PC-9 (cell line): ENCODE measurements at places on chromosomes 12 and 14. TPM values are rescaled to one million over a fixed set of nuclear protein-coding genes. Genes with fewer than 3 reads are reported as not detected.

- peak overlapping the region; percentile 99; the same call in 1 of the 2 replicates for H3K4me3 ChIP-seq
- H3K36me3 ChIP-seq, result 0 out of 2 replicates have a peak, but pooled peaks cover 5% of the 10 kb centered on the region
- H3K4me1 ChIP-seq, result peaks cover 9% of the 10 kb centered on the region; the same call in 1 of the 2 replicates
- no peak for DNase-seq
Measured at GRCh38 chr14:75662966-75663365, 1.9 kb downstream of the TTLL5 start.

- no peaks in the 10 kb centered on the region for H3K27me3 ChIP-seq
- DNase-seq, result no peak
- H3K36me3 ChIP-seq, result peaks cover 19% of the 10 kb centered on the region; the same call in 1 of the 2 replicates
- H3K4me3 ChIP-seq, result no peak overlapping the region
- H3K4me1 ChIP-seq, result no peaks in the 10 kb centered on the region
- no peak overlapping the region for H3K27ac ChIP-seq
Measured at GRCh38 chr14:50726372-50727107, 58.4 kb upstream of the SAV1 start.

DNA sequence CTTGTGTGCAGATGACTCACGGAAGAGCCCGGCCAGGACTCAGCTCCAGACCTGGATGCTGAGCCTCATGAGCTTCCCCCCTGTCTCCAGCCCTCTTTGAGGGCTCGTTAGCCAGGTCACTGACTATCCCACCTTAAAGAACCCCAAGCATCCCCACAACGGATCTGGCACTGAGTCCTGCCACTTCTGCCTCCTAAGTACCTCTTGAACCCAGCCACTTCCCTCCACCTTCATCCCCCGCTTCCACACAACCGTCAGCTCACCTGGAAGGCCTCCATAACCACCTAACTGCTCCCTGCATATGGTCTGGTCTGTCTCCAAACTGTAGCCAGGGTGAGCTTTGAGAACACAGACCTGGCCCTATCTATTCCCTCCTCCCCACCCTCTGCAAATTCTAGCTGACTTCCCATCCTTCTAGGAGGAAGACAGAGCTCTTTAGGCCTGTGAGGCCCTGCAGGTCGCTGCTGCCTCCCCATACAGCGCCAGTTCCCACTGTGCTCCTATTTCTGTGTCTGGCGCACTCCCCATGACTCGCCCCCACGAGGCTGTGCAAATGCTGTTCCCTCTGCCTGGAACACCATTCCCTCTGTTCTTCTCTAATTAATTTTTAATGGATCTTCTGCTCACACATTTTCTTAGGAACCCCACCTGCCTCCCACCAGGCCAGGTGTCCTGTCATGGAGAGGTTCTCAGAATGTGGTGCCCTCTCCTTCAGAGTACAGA is 2.9 kb upstream of the HSP90AA1 start:
- H3K27ac ChIP-seq, result no peak overlapping the region
- H3K4me3 ChIP-seq, result no peak overlapping the region
- H3K4me1 ChIP-seq, result peaks cover 15% of the 10 kb centered on the region
- DNase-seq, result no peak
- H3K27me3 ChIP-seq, result no peaks in the 10 kb centered on the region
- H3K36me3 ChIP-seq, result peaks cover 15% of the 10 kb centered on the region

GRCh38 chr14:106287506-106287905 is 761.1 kb downstream of the TMEM121 start:
- no peaks in the 10 kb centered on the region for H3K4me1 ChIP-seq
- no peak overlapping the region for H3K27ac ChIP-seq
- no peak overlapping the region for H3K4me3 ChIP-seq
- 0 out of 2 replicates have a peak, but pooled peaks cover 4% of the 10 kb centered on the region for H3K27me3 ChIP-seq
- no peaks in the 10 kb centered on the region for H3K36me3 ChIP-seq
- DNase-seq, result no peak

- no peak overlapping the region for H3K4me3 ChIP-seq
- H3K27me3 ChIP-seq, result no peaks in the 10 kb centered on the region
- DNase-seq, result no peak
- no peaks in the 10 kb centered on the region for H3K4me1 ChIP-seq
- H3K27ac ChIP-seq, result no peak overlapping the region
Measured at GRCh38 chr14:35678403-35679028, 130.6 kb downstream of the RALGAPA1 start.

DNA sequence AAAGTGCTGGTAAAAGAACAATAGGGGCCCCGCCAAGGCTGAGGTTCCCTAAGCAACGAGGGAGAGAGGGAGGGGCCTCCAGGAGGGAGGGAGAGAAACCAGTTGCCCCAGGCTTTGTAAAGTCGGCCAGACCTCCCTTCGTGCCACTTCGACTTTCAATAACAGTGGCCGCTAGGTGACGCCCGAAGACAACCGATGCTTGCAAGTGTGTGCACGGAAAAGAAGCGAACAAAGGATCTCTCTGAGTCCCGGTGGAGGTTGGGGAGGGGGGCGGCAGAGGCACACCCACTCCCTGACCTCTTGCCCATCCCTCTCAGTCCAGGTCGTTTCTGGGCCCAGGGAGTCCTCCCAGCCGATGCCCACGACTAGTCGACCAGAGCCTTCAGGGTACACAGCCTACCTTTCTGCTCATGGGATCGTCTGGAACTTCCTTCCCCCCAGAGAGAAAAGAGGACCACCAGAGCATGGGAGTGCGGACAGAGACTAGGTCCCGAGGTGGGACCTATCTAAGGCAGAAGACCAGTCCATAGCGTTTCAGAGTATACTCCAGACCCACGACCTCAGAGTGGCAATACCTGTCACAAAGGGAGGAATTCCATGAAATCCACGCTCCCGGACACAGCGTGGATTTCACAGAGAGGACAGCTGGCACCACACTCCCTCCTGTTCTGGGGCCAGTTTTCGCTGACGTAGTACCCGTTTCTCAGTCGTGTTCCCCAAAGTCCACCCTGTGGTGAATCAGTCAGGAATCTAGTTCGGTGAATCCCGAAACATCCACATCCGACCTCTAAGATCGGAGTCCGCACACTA is 262.7 kb upstream of the ALG10B start:
- H3K4me3 ChIP-seq, result peak overlapping the region; percentile 41; the same call in 1 of the 2 replicates
- peaks cover 17% of the 10 kb centered on the region for H3K4me1 ChIP-seq
- DNase-seq, result peak; percentile 82
- H3K27ac ChIP-seq, result no peak overlapping the region
- H3K27me3 ChIP-seq, result no peaks in the 10 kb centered on the region

DNA sequence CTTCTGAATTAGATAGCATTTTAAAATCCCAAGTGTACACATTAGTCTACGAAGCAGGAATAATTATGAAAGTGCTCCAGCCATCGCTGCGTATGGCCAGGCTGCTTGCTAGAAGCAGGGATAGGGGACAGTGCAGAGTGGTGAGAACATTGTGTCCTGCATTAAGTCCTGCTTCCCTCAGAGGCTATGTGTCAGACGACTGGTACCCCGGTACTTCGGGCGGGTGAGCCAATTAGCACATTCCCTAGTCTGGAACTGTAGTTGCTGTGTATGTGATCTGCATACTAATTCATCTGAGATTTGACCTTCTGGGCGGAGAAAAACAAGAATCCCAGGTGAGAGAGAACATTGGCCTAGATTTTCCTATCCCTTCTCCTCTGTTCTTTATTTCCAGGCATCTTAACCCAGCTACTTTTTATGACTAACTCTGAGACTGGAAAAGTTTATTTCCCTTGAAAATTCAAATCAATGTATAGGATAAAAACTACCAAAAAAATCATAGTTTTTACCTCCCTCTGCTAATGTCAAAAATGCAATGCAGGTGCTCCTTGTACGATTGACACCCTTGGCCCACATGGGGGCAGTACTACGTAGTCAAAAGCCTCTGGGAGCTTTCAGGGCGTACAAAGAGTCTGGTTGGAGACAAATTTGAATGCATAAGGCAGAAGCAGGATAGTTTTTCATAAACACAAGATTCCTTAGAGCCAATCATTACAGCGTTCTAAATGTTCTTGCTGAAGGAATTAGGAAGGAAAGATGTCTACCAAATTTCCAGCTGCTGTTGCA is 764.3 kb downstream of the NOVA1 start:
- no peak overlapping the region for H3K4me3 ChIP-seq
- no peaks in the 10 kb centered on the region for H3K36me3 ChIP-seq
- peak; percentile 3 for DNase-seq
- H3K27ac ChIP-seq, result no peak overlapping the region
- H3K4me1 ChIP-seq, result no peaks in the 10 kb centered on the region
- H3K27me3 ChIP-seq, result no peaks in the 10 kb centered on the region

GRCh38 chr12:31117203-31118011 is 43.7 kb downstream of the DDX11 start:
- no peak for DNase-seq
- H3K27ac ChIP-seq, result no peak overlapping the region
- peak overlapping the region; percentile 54; the same call in 1 of the 2 replicates for H3K4me3 ChIP-seq
- H3K36me3 ChIP-seq, result no peaks in the 10 kb centered on the region

GRCh38 chr14:97848317-97848980 is 1051.3 kb downstream of the VRK1 start:
- no peak for DNase-seq
- H3K4me3 ChIP-seq, result no peak overlapping the region
- peaks cover 4% of the 10 kb centered on the region; the same call in 1 of the 2 replicates for H3K27me3 ChIP-seq
- no peaks in the 10 kb centered on the region for H3K36me3 ChIP-seq

GRCh38 chr14:30284808-30285207 is 274.1 kb upstream of the G2E3 start:
- H3K4me1 ChIP-seq, result no peaks in the 10 kb centered on the region
- H3K4me3 ChIP-seq, result no peak overlapping the region
- H3K36me3 ChIP-seq, result no peaks in the 10 kb centered on the region
- no peak overlapping the region for H3K27ac ChIP-seq
- DNase-seq, result no peak

- no peak for DNase-seq
- H3K36me3 ChIP-seq, result 0 out of 2 replicates have a peak, but pooled peaks cover 13% of the 10 kb centered on the region
- no peaks in the 10 kb centered on the region for H3K27me3 ChIP-seq
Measured at GRCh38 chr14:71388336-71388735, 481.1 kb downstream of the PCNX1 start.

DNA sequence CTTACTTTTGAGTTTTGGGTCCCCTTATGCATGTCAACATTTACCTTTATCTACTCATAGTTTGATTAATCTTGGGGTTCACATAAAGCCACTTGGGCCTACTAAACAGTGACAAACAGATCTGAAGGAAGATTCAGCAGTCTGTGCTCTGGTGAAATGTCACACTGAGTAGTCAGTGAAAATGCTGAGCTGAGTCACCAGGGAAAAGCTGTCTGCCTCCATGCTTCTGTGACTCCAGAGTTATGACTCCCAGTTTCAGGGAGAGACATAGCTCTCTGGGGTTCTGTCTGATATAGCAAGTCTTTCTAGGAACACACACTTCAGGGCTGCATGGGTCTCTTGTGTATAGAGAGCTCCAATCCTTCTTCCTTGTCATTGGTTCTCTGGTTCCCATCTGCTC is 406.3 kb upstream of the FAR2 start:
- no peaks in the 10 kb centered on the region for H3K27me3 ChIP-seq
- H3K4me3 ChIP-seq, result no peak overlapping the region
- H3K27ac ChIP-seq, result no peak overlapping the region
- no peak for DNase-seq

DNA sequence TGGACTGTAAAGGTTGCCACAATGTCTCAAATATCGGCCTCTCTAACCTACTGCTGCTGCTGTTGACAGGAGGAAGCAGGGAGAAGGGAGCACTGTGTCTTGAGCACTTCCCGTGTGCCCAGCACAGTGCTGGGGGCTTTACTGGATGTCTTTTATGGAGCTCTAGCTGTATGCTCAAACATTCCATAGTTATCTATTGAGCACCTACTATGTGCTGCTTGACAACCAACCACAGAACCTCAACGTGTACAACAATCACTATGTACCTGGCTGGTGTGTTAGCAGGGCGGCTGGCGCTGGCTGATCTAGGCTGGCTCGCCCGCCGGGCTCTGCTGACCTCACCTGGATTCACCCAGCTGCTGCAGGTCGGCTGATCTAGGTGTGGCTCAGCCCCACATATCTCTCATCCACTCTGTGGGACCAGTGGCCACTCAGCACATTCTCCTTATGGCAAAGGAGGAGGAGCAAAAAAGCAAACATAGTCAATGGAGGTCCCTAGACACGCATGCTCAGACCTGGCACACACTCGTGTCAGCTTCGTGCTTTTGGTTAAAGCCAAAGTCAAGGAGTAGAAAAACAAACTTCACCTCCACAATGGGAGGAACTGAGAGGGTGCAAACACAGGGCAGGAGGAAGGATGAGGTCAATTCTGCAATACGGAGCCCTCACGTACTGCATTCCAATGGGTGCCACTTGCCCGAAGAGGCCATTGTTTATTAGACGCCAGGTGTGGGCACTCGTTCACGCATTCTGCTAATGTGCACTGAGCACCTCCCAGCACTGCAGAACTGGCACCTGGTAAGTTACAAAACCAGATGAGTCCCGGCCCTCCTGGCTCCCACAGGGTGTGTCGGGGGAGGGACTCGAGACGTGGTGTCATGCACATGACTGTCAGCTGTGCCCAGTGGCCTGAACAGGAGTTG is 147.2 kb downstream of the SCARB1 start:
- H3K27ac ChIP-seq, result peak overlapping the region; percentile 50
- no peak for DNase-seq
- H3K4me1 ChIP-seq, result peaks cover 38% of the 10 kb centered on the region
- H3K27me3 ChIP-seq, result no peaks in the 10 kb centered on the region
- H3K4me3 ChIP-seq, result no peak overlapping the region

DNA sequence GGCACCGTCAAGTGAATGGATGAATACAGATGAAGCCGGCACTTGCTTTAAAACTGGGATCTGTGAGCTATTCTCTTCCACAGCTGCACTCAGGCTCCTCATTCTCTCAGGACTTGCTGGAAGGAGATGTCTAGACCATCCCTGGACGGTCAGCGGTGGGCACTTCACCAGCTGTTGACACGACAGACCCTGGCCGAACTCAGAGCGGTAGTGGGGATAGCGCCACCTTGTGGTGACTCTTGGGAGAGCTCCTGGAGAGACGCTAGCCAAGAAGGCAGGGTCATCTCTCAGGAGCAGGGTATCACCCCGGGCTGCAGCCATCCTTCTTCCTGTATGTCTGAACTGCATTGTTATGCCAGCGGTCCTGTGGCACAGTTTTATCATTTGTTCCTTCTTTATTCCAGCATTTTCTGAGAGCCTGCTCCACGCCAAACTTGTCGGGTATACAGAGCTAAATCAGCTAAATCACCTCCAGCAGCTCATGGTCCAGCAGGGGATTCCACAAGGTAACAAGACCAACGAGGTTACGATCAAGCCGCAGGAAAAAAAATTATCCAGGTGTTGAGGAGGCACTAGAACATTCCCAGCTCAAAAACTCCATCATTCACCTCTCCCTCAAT is 10.0 kb downstream of the WNT1 start:
- H3K4me3 ChIP-seq, result no peak overlapping the region
- H3K36me3 ChIP-seq, result no peaks in the 10 kb centered on the region
- H3K27me3 ChIP-seq, result peaks cover 19% of the 10 kb centered on the region; the same call in 1 of the 2 replicates
- DNase-seq, result no peak
- no peaks in the 10 kb centered on the region for H3K4me1 ChIP-seq
- H3K27ac ChIP-seq, result no peak overlapping the region

The CPNE6 gene
- total RNA-seq, result not detected in 2 replicates

The TMEM30B gene
- total RNA-seq, result 15.2 and 19.6 TPM in 2 replicates

The HOXC4 gene
- total RNA-seq, result 3.8 and 4.7 TPM in 2 replicates

The EGLN3 gene
- 22.6 and 23.6 TPM in 2 replicates for total RNA-seq

The KLRC1 gene
- total RNA-seq, result not detected in 2 replicates

The PMEL gene
- 8.7 and 12.6 TPM in 2 replicates for total RNA-seq
